ENCODE measurements at places on chromosomes 4 and X.

GRCh38 chr4:100366213-100366612 is 151.6 kb downstream of the EMCN start:
- no peak for DNase-seq

- DNase-seq = no peak
Measured at GRCh38 chr4:183355405-183355804, 33.2 kb upstream of the CLDN24 start.

GRCh38 chrX:80550722-80551121 is 130.5 kb downstream of the TENT5D start:
- DNase-seq = no peak

DNA sequence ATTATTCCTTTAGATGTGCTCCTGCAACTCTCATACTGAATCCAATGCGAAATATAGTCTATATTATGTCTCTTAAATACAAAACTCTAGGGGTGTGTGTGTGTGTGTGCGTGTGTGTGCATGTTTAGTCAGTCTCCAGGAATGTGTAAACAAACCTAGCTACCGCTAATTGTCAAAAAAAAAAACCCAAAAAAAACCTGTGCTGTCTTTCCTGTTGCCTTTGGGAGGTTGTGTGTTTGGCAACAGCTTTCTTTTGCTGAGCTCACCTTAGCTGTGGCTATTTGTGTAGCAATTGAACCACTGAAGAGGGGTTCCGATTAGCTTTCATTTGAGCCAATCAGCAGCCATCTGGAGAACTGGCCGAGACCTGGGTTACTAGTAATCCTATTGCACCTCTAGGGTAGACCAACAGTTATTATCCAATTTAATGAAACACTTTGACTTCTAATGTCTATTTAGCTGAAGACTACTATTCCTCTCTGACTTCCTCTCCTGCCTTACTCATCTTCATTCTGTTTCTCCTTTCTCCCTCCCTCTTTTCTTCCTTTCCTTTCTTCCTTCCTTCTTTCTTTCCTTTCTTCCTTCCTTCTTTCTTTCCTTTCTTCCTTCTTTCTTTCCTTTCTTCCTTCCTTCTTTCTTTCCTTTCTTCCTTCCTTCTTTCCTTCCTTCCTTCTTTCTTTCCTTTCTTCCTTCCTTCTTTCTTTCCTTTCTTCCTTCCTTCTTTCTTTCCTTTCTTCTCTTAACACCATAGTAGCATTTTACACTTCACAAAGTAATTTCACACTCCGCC is 471.1 kb downstream of the GBA3 start:
- no peak for DNase-seq

- no peak for DNase-seq
Measured at GRCh38 chr4:40562208-40562607, 67.5 kb downstream of the RBM47 start.

- DNase-seq = no peak
Measured at GRCh38 chr4:132540797-132541196, 608.3 kb upstream of the PCDH10 start.

DNA sequence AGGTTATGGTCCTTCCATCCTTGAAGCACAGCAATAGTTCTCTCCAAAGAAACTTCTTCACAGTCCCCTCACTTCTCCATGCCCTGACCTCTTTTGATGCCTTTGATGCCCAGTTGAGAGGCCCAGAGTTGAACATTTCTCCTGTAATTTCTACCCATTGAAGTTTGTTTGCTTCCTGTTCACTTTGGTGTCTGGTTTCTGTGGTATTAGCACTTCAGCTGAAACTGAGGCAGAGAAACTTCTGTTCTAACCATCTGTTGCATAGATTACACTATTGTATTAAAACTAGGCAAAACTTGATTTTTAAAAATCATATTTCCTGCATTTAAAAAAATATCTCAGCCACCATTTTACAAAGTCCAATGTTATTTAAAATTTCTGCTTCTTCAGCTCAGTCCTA is 89.8 kb upstream of the ADGRG2 start:
- DNase-seq = no peak

GRCh38 chrX:45731448-45731847 is 530.8 kb upstream of the DIPK2B start:
- no peak for DNase-seq

- DNase-seq = no peak
Measured at GRCh38 chrX:102138064-102138463, 4.2 kb downstream of the TCEAL6 start.

GRCh38 chrX:11196476-11196875 is 85.3 kb downstream of the HCCS start:
- no peak for DNase-seq

- no peak for DNase-seq
Measured at GRCh38 chr4:144353292-144353691, 212.8 kb upstream of the GYPA start.

- no peak for DNase-seq
Measured at GRCh38 chr4:69060651-69061308, 35.5 kb upstream of the UGT2B7 start.

DNA sequence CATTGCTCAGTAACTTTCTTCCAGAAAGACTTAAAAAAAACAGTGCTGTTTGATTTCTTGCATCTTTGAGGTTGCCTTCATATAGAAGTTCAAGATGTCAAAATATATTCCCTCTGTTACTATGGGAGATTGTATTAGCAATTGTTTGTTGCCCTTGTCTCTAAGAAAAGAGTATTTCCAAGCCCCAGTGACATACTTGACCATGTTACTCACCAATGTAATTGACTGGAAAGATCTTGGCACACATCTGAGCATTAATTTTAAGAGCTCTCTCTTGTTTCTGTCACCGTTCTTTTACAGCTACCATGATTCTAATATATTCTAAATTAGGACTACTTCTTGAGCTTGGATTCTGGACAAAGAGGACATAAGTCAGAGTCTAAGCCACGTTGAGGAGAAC is 902.7 kb upstream of the EPHA5 start:
- no peak for DNase-seq

GRCh38 chr4:125091-125771 is 930 bp downstream of the ZNF718 start:
- no peak for DNase-seq

- no peak for DNase-seq
Measured at GRCh38 chrX:57817302-57817701, 93.0 kb downstream of the ZXDA start.

- DNase-seq = no peak
Measured at GRCh38 chr4:23805450-23805851, 84.4 kb downstream of the PPARGC1A start.

DNA sequence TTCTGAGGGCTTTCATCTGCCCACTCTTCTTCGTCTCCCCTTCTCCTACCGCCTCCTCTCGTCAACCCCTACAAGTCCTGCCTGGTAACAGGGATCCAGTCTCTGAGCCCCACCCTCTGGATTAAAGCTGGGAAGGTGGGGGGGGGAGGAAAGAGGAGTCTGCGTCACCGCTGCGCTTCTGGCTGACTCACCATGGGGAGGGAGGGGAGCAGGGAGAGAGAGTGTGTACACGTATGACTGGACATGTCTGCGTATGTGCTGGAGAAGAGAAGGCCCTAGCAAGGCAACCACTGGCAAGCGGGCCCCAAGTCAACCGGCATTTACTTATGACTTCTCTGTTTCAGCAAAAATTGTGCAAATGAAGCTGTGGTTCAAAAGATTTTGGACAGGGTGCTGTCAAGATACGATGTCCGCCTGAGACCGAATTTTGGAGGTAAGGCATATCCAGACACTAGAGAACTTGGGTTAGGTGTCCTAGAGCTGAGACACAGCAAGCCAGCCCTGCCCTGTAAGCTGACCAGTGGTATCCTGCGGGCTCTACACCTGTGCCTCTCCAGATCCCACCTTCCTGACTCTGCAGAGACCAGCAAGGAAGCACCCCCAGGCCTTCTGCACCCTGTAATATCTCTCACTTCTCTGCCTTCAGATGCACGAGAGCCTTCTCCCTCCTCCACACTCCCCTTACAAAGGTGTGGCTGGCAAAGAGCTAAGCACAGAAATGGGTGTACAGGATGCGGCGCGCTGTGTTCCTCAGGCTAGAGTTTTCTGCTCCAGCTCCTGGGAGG is 2.5 kb downstream of the GABRQ start:
- DNase-seq = no peak

DNA sequence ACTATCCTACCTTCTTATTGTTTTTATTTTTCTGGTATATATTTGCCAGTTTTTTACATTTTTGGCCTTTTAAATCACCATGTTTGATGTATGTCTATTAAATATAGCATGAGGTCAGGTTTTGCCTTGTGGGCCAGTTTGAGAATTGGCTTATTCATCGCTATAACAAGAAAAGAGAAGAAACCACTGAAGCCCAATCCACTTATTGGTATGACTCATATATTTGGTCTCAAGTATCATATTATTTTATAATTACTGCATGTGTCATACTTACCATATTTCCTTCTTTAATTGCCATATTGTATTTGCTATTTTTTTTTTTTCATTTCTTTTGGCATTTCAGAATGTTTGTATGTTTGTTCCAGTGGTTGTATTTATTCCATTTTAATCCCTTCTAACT is 99.3 kb downstream of the IRF2 start:
- DNase-seq = no peak

- no peak for DNase-seq
Measured at GRCh38 chr4:88843067-88843685, 145.5 kb upstream of the NAP1L5 start.

DNA sequence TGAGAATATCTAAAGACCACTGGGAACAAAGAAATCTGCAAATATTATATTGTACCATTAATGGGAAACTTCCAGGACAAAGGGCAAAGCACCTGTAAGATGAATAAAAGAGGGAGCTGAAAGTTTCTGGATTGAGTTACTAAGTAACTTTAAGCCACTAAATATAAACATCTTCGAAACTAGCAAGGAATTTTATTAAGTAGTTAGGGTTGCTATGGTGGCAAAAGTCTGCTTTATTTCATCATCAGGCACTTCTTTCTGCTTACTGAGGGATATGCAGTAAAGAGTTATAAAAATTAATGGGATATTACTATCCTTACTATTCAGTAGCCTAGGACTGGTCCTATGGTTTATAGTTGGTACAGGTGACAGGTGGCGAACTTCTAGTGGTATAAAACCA is 33.0 kb downstream of the SMARCA1 start:
- no peak for DNase-seq

GRCh38 chrX:74736450-74736849 is 122.0 kb upstream of the RLIM start:
- no peak for DNase-seq

GRCh38 chrX:65017451-65017850 is 41.2 kb upstream of the ZC4H2 start:
- DNase-seq = no peak

DNA sequence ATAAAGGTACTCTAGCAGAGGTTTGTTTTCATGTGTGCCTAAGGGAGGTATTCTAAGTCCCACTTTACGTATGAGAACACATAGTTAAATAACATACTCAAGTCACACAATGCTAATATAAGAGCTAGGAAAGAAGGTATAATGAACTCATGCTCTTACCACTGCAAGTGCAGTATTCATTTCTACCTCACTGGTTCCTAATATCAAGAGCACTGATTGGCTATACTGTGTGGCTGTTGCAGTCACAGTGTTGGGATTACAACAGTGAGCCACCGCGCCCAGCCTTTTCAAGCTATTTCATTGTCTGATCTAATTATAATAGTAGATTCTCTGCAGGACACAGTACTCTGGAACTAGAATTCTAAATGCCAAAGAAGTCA is 84.0 kb downstream of the PDS5A start:
- no peak for DNase-seq

DNA sequence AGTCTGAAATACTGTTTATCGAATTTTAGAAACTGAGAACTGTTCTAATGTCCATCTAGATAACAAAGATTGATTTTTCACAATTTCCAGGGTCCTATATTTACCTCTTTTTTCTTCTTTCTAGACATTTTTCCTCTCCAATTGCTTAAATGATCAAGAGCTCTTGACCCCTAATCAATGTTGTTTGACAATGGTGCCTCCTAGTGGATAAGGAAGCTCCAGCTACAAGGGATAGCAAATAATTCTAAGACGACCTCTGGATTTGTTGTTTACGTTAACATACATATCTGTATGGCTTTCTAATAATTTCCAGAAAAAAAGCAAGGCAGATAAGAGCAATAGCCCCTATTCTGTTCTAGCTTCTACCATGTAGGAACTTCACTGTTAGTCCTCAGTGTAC is 35.8 kb downstream of the GPR82 start:
- DNase-seq = no peak

DNA sequence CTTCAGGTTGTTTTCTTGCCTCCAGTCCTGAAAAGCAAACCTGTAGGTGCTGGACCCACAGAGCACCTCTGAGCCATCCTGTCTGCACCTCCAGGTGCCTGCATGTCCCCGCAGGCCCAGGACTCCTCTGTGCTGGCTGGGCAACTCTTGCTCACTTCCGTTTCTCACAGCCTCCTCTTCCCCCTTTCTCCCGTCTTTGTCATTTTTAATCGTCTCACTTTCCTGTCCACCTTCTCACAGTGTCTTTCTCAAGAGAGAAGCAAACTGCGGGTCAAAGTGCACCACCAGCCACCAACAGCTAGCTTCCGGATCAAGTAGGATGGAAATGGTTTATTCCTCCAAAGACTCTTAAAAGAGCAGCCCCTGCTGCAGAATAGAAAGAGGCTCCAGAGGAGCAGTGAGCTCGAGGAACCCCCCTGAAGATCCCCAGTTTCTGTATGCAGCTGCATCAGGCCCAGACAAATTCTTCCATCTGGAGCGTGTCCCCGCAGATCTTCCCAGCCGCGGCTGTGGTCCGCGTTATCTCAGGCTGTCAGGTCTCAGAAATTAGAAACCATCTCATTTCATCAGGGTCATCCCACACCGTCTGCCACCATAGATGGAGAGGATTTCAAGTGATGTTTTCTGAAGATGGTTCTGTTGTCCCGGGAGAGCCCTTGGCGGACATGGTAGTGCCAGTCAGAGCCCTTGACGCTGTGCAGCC is 87.7 kb downstream of the FHDC1 start:
- no peak for DNase-seq

- no peak for DNase-seq
Measured at GRCh38 chr4:100069207-100069606, 119.1 kb upstream of the H2AZ1 start.

- DNase-seq = no peak
Measured at GRCh38 chr4:10635091-10635490, 49.5 kb downstream of the CLNK start.

- DNase-seq = no peak
Measured at GRCh38 chr4:167606551-167606950, 372.3 kb upstream of the SPOCK3 start.

DNA sequence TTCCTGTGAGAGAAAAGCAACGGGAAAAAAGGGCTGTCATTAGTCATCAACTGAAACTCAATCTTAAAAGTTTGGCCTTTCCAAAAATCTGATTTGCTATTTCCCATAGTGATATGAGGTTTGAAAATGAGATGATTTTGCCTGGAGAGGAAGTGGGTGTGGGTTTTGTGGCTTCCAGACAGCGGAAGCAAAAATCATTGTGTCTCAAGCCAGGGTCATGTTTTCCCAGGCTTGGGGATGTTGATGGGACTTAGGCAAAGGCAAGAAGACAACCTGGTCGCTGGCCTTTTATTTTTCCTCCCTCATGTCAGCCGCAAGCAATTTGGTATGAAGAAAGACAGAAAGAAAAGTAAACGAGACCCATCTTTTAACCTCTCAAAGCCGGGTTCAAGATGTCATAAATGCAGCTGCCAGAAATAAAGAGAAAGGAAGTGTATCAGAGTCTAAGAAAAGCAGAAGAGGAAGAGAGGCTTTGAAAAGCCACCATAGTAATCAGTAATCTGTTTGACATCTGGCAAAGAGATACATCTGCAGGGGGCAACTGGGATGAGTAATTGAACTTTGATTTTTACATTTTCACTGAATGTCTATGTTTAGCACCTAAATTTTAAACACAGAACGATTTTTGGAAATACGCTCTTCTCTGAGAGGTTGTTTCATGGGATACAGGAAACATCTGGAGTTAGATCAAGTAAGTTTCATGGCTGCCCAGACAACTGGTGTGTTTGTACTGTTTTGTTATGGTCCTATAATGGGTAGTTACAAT is 521.6 kb upstream of the SLIT2 start:
- no peak for DNase-seq
